ENCODE measurements at places on chromosomes 6 and 20.

- DNase-seq: peak; percentile 62
These were observed 43.6 kb downstream of the C6orf15 start for GRCh38 chr6:31068669-31069340.

DNA sequence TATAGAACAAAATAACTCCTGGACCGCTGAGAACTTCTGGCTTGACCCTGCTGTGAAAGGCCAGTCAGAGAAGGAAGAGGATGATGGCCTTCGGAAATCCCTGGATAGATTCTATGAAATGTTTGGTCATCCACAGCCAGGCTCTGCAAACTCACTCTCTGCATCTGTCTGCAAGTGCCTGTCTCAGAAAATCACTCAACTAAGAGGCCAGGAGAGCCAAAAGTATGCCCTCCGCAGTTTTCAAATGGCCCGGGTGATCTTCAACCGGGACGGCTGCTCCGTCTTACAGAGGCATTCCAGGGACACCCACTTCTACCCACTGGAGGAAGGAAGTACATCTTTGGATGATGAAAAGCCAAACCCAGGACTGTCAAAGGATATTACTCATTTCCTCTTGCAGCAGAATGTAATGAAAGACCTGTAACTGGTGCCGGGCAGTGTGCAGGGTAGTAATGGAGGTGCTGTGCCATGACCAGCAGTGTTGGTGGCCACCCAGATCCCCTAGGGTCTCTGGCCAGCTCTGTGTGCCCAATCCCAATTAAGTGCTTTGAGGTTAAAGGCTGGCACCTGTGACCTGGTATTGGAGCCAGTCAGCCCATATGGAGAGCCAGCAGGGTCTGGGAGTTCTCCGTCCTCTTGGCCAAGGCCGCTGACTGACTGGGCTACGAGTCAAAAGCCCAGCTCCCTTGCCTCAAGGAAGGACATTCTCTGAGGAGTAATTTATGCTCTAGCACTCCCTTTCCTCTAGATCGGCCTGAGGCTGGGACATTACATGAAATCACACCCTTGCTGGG lies 87.1 kb downstream of the TRMT6 start:
- DNase-seq: no peak

DNA sequence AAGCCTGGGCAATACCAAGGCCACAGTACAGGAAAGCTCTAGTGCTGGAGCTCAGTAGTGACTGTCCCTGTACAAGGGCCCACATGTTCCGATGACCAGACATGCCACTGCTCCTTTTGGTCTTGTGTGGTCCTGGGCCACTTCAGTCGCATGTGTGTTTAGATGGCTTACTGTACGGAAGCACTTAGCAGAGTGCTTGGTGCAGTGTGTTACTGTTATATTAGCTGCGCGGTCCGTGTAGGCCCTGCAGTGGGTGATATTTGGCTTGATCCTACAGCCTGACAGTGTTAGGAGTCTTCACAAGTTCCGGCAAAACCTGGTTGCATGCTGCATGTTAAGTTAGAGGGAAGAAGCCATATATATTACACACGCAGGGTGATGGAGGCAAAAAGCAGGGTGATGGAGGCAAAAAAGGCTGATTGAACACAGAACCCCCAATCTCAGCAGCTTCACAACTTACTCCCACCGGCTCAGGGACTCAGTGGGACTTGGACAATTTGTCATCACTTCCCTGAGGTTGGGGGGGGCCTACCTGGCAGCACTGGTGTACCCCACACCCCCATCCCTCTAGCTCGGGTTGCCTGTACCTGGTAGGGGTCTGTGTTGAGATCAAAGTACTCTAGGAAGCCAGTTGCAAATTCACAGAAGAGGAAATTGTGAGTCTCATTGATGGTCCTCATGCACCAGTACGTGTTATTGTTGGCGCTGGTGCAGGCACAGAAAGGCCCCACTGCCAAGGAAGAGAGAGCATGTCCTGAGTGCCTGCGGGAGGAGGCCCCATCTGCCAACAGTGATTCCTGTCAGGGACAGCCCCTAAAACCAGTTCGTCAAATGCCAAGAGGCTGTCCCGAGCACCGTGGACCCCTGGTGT lies 122.6 kb downstream of the SULF2 start:
- no peak for DNase-seq

DNA sequence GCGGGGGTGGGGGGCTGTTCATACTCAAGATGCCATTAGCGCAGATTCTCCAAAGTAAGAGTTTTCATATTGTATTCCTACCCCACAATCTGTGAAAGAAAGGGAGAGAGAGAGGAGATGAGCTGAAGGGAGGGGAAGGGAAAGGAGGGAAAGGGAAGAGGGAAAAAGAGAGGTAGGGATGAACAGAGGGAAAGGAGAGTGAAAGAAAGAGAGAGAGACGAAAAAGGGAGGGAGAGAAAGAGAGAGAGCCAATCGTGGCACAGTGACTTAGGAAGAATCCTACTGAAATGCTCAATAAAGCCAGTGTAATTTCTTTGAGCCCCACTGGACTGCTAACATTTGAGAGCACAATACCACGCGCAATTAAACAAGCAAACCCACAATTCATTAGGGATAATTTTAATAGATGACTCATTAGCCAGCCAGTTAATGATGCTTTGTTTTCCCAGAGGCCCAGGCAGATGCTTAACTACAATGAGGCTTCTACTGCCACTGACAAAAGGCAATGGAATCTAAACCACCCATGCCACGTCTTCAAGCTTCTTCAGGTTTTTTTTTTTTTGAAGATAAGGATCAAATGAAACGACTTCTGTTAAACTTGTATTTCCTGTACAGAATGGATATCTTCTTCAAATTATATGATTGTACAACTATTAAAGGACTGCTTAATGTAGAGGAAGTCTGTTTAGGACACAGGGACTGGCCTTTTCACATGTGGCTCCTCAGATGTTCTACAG lies 306.8 kb downstream of the FOXC1 start:
- no peak for DNase-seq

- DNase-seq: no peak
These were observed 6.4 kb downstream of the CNKSR3 start for GRCh38 chr6:154504102-154504501.

- DNase-seq: peak; percentile 56
These were observed 824 bp downstream of the MPC1 start for GRCh38 chr6:166381733-166382499.

DNA sequence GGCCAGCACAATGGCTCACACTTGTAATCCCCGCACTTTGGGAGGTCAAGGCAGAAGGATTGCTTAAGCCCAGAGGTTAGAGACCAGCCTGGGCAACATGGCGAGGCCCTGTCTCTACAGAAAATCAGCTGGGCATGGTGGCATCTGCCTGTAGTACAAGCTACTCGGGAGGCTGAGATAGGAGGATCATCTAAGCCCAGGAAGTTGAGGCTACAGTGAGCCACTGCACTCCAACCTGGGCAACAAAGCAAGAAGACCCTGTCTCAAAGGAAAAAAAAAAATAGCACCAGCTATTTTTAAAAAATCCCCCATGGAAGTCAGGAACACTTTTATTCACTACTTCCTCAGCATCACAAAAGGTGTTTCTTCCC lies 45.2 kb upstream of the FOXQ1 start:
- DNase-seq: no peak

GRCh38 chr6:2764610-2765165 lies 505 bp upstream of the WRNIP1 start:
- DNase-seq: peak; percentile 54

DNA sequence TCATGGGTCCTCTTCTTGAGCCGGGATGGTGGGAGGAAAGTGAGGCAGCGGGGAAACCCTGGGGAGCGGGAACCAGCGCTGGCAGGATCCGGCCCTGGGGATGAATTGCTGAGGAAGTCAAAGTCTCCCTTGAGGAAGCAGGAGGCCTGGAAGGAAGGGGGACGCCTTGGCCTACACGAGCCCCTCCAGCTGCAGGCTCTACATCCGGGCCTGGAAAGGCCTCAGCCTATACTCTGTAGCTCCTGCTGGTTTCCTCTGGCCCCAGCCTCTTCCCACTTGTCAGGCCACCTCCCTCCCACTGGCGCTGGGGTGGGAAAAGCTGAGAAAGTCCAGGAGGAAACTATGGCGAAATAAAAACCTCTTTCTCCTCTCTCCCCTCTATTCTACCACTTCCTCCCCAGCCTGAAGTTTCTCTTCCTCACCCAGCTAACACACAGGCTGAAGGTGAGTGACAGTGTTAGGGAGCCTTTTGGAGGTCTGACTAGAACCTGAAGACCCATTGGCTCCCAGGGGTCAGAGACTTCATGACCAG lies 14.9 kb downstream of the TREML2 start:
- DNase-seq: no peak

- DNase-seq: no peak
These were observed 1.0 kb downstream of the FKBP1A start for GRCh38 chr20:1391640-1392442.

- DNase-seq: no peak
These were observed 373.6 kb downstream of the CDH26 start for GRCh38 chr20:60331688-60332300.

DNA sequence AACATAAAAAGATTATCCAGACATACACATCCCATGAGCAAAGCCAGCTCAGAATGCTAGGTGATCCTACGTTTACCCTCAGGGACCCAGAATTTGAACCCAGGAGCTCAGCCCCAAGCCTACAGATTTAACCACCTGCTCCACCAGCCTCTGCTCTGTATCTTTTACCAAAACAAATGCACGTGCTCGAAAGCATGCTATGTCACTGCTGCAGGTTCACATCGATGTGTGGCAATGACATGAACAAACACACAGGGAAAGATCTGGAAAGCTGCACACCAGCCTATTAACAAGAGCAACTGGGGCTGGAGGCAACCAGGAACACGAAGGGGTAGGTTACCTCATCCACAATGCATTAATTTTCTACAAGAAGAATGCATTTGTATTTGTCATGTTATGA lies 32.1 kb downstream of the PREX1 start:
- DNase-seq: no peak

DNA sequence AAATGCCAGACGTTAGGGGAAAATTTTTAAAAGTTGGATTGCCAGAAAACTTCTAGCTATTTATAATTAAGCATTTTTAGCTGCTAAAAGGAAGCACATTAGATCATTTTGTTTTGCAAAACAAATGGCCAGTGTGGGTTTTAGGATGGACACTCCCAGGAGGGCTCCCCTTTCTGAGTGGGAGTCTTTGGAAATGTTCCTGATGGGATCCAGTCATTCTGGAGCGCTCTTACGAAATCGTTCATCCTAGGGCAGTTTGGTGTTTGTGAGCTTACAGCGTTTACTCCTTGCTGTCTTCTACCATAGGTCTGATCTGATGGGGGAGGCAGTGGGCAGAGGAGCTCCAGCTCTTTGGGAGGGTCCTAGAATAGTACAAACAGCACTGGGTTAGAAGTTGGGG lies 14.7 kb downstream of the GNAS start:
- DNase-seq: no peak

DNA sequence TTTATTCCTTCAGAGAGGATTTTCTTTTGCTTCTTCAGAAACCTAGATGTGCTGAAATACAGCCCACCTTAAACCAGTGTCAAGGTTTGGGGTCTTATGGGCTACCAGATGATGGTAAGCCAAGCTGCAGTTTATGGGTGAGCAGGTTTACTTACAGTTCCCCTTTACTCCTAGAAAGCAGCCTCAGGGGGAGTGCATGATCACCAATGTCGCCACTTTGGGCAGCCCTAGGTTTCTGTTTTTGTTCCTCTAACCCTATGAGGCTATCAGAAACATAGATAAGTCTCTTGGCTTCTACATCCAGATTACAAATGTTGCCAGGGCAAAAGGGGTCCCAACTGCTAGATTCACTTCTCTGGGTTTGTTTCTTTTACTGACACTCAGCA lies 67.2 kb downstream of the TRIM27 start:
- no peak for DNase-seq

DNA sequence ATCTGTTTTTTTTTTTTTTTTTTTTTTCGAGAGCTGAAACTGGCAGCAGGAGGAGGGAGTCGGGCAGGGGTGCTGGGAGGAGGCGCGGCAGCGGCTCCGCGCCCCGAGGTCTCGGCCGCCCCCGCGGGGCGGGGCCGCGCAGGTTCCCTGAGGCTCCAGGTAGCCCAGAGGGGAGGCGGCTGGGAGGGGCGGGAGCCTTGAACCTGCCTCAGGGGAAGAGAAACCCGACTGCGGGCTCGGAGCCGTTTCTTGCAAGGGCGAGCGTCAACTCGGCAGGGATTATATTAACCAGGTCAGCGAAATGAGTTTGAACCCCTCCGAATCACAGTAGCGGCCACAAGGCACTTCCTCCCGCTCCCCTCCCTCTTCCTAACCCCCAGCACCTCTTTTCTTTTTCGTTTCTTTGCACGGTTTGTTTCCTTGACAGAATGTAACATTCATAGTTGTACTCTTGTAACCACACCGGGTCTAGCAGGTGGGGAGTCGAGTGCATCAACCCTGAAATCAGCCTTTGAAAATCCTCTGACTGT lies 2.0 kb downstream of the MYB start:
- DNase-seq: peak; percentile 64

GRCh38 chr20:39458452-39458851 lies 496.3 kb downstream of the DHX35 start:
- no peak for DNase-seq

DNA sequence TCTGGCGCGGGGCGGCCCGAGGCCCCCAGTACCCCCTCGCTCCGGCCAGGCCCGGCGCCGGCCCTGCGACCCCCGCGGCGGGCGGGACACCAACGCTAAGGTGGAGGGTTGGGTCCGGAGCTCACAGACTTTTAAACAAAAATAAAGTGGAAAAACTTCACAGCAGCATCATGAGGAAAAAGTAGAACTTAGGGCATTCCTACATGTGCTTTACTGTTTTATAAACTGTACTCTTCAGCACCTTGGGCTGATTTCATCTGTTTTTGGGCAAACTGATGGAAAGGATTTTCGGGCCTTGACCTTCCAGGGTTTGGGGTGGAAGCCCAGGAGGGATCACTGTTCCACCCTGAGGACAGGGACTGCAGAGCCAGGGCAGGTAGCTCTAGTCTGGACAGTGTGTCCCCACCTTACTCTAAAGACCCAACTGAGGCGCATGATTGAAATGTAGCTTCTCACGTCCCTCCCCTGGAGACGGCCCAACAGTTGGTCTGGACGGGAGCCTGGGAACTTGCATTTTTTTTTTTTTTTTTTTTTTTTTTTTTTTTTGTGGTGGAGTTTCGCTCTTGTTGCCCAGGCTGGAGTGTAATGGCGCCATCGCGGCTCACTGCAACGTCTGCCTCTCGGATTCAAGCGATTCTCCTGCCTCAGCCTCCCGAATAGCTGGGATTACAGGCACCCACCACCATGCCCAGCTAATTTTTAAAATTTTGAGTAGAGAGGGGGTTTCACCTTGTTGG lies 740 bp downstream of the NELFCD start:
- no peak for DNase-seq

DNA sequence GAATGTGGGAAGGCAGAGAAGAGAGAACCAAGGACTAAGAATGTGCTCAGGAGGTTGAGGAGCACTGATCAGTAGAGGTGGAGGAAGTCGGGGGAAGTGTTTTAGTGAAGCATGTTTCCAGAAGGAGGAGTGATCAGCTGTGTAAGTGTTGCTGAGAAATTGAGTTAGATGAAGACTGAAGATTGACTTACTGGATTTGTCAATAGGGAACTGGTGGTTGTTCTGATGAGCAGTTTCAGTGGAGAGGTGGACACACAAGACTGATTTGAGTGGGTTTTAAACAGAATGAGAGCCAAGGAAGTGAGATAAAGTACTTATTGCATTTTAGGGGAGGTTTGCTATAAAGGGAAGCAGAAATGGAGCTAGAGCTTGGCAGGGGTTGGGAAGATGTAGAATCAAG lies 182.6 kb downstream of the CDKAL1 start:
- no peak for DNase-seq

GRCh38 chr6:14047151-14047740 lies 70.3 kb upstream of the CD83 start:
- no peak for DNase-seq

GRCh38 chr6:163554663-163555062 lies 140.1 kb downstream of the QKI start:
- peak; percentile 38 for DNase-seq

Data from stimulated activated CD4-positive, alpha-beta T cell treated with anti-CD3 and anti-CD28 coated beads, Interleukin-12 subunit alpha, Interleukin-12 subunit beta, amount 100 ng/mL, for 48 hours (primary cell).